ENCODE measurements at places on chromosomes 11 and 22. TPM values are rescaled to one million over a fixed set of nuclear protein-coding genes. Genes with fewer than 3 reads are reported as not detected.
A peak's percentile ranks its signal among the peaks of the same experiment; 100 is the strongest.

ARHGEF17 gene
- total RNA-seq: 0.19 TPM

- no peak for DNase-seq
Observed at GRCh38 chr11:120346233-120346632, 10.0 kb downstream of the ARHGEF12 start.

DNA sequence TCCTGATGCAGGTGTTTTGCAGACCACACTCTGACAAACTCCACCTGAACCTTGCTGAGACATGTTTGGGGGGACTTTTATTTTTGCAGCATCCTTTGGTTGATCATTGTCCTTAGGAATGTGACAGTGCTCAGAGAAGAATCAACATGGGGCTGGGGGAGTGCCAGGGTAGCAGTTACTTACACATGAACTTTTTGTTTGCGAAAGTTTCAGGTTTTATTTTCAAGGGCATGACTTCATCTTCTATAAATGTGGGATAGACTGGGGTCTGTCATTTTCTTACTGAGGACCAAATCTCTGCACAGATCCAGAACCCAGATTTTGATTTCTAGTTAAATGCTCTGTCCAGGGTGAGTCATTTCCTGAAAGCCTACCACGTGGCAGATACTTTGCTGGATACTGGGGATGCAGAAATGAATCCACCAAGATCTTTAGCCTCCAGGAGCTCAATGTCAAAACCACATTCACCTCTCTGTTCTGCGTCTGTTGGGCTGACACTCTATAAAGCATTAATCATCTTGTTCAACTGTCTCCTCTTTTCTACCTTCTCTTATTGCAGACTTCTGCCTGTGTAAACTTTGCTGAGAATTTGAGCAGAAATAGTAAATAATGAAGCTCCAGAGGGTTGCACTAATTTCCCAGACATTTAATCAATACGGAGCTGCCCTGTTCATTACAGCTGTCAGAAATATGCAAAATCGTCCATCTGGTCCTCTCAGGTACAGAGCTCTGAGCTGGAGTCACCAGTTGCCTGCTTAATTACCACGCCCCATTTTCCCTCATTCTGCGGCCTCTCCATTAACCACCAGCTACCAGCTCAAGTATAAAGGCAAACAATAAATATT lies 387.9 kb downstream of the MIAT start:
- DNase-seq: no peak

DNA sequence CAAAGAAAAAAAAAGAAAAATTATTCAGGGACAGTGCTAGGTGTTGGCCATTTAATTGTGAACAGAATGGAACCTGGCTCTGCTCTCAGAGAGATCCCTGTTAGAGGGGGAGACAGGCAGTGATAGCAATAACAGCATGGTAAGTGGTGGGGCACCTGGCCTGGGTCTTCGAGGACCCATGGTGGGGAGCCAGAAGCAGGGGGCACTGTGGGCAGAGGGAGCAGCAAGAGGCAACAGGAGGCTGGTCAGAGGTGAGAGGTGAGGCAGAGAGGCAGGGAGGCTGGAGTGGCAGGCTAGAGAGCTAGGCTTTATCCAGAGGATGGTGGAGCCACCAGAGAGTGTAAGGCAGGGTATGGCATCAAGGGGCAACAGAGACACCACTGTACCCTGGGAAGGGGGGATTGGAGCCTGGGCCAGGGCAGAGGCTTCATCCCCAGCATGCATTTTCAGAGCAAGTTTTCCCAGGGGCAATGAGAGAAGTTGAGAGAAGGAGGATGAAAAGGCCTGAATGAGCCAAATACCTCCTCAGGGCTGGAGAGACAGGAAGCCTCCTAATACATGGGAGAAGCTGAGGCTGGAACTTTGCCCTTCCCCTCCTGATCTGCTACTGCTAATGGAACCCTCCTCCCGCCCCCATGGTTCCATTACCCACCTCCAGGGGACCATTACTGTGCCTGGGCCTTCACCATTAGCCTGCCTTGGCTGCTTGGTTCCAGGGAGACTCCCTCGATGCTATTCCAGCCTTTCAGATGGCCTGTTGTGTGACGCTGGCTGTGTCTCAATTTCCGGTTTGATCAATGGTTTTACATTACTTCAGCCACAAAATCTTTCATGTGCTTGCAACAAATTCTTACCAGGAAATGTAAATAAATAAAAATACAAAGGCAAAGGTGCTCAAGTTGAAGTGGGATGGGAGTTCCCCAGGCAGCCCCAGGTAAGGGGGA lies 2.6 kb upstream of the P2RY2 start:
- no peak for DNase-seq

DNA sequence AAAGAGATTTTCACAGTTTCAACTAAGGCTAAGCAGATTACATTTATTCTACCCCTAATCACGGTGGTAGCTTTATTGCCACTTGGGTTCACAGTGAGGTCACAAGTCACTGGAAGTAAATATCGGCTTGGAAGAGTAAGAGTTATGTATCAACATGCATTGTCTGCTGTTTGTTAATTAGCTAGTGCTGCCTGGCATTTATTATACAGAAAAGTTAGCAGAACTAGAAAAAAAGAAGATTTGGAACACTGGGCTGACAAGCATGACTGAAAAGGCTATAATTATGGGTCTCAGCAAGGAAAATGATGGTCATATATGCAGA lies 13.7 kb upstream of the RAB38 start:
- DNase-seq: no peak

DNA sequence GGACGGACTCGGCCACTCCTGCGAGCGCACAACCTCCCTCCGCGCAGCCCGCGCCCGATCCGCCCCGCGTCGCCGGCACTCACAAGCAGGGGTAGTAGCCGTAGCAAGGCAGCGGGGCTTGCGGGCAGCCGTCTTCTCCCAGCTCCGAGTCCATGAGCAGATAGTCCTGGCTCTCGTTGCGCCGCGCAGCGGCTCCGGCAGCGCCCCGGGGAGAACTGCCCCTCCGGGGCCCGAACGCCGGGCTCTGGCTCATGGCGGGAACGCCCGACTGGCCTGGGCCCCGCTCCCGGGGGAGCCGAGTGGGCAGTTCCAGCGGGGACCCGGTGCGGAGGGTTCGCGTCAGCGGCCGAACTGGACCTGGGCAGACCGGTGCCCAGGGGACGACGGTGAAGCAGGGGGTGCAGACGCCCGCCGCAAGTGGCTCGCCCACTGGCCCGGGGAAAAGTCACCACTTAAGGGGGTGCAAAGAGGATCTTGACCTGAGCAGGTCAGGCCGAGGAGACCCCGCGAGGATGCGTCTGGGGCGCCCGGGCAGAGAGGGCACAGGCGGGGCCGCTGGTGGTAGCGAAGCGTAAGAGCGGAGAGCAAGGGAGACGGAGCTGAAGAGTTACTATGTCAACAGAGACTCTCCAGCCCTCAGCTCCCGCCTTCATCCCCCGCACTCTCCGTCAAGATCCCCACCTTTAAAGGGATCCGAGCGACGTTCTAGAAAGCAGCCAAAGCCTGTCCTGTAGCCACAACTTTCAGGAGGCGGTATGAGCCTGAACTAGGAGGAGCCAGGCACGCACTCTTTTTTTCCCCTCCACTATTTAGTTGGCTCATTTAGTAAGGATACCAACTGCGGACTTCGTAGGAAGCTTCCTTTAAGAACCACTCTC lies at the start of gene TRPC6:
Gene TRPC6, minus strand, starts transcription at position 757 of the 878 bp plus-strand sequence. Its CDS starts 504 bp downstream, at position 253.
- no peak for DNase-seq

GRCh38 chr22:35547987-35548721 lies 7.5 kb downstream of the RASD2 start:
- DNase-seq: no peak

DNA sequence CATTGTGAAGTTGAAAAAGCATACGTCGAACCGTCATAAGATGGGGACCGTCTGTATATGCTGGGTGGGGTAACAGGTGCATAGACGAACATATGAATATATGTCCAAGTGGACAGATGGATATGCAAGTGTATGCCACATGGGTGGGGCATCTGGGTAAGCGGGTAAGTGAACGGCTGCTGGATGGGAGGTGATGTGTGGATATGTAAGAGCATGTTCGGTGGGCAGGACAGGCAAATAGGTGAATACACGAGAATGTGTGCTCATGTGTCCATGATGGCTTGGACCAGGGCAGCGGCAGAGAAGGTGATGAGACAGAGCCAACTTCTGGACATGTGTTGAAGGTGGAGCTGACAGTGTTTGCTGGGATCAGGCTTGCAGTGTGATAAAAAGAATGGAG lies 12.0 kb downstream of the IFITM10 start:
- no peak for DNase-seq

DNA sequence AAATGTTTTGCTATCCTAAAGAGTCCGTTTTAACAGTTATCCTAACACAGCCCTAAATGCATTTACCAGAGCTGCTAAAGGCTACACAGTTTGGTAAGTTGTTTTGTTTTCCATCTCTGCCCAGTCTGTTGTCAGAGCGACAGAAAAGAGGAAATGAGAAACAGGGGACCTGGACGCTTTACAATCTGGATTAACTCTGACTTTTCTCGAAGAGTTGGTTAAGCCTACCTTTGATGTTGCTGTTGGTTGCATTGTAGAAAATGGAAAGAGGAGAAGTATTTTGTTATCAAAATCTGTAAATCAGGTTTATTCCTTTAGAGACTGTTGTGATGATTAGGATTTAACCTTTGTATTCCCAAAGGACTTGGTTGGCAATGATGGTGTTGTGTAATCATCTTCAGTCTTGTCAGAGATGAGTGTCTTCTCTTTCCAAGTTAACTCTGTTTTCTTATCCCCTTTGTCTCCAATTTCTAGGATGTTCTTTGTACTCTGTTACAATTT lies 481 bp downstream of the ANGPTL5 start:
- DNase-seq: no peak

GRCh38 chr11:2655834-2656622 lies 43.8 kb downstream of the KCNQ1OT1 start:
- no peak for DNase-seq

GRCh38 chr11:86047275-86047991 lies 21.5 kb downstream of the PICALM start:
- peak; percentile 69 for DNase-seq

DNA sequence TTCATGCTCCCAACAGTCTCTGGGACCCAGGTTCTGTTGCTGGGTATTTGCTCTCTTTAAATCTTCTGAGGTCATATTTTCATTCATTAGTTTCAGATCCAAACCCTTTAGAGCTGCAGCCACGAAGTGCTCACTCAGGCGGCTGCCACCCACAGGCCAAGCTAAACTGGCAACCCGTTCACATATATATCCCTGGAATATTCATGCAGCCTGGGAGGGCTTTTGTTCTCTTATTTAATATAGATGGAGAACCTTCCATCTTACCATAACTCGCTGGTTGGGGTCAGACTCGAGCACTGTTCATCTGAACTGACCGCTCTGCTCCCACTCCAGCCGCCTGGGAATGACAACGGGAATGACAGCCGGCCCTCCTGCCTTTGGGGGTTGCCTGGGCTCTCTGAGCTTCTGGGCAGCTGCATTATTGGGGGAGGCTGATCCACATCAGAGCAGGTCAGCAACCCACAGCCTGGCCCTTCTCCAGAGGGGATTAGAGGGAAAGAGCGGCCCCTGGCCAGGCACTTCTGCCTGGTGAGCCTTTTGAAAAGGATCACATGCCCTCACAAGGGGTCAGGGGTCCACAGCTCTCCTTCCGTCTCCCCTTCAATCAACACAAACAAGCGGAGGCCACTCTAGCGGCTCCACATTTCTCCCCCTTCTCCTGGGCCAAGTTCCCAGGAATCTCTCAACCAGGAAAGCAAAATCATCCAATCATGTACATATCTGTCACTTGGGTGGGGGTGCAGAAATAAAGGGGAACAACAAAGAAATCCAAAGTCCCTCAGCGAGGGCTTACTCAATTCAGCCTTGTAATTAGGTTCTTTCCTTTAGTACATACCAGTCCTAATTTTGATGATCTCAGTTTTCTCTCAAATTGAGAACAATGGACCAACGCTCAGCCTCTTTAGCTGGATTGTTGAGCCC lies 11.8 kb downstream of the TMEM184B start:
- DNase-seq: no peak

- peak; percentile 86 for DNase-seq
Observed at GRCh38 chr11:94876645-94877442, 96.5 kb downstream of the CWC15 start.

- DNase-seq: peak; percentile 82
Observed at GRCh38 chr11:450809-451451, 851 bp downstream of the PTDSS2 start.

DNA sequence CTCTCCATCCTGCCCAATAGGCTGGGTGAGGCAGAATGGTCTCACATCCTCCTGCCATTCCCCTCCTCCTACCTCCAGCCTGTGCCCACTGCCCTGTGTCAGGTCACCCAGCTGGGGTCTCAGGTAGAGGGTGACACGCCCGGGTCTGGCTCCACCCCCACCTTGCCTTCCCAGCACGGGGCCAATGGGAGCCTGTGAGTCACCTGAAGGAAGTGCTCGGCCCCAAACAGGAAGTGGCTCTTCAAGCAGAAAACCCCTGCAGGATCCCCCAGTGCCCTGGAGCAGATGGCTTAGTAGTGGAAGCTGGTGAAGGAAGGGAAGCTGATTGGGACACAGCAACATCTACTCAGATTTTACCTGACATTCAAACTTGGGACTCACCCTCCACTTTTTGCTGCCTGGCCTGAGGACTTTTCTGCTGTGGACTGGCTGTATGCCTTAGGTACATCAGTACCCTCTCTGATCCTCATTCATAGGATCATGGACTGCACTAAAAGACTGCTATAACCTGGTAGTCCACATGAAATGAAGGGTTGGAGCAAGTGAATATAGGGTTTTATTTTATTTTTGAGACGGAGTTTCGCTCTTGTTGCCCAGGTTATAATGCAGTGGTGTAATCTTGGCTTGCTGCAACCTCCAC lies 33.4 kb downstream of the GDPD5 start:
- DNase-seq: peak; percentile 89

DNA sequence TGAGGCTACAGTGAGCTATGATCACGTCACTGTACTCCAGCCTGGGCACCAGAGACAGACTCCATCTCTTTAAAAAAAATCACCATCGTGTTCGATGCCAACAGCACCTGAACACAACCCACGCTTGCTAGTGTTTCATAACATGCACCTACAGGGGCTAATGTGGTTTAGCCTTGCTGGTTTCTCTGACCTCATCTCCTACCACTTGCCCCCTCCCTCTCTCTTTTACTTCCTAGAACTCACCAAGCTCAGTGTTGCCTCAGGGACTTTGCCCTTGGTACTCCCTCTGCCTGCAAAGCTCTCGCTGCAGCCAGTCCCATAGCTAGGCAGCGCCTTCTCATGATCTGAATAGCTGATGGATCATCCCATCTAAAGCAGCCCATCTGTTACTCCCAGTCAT lies 99.8 kb downstream of the FBXO7 start:
- DNase-seq: no peak
